ENCODE measurements at places on chromosomes 11 and 22. TPM values are rescaled to one million over a fixed set of nuclear protein-coding genes. Genes with fewer than 3 reads are reported as not detected.

SLC5A12 gene
- not detected for total RNA-seq

GRCh38 chr11:76629116-76629852, 41.3 kb downstream of the LRRC32 start:
- peak; percentile 55 for DNase-seq
- peaks cover 10% of the 10 kb centered on the region for H3K27me3 ChIP-seq
- H3K4me3 ChIP-seq: peak overlapping the region; percentile 68
- H3K4me1 ChIP-seq: peaks cover 74% of the 10 kb centered on the region
- H3K27ac ChIP-seq: peak overlapping the region; percentile 92

DNA sequence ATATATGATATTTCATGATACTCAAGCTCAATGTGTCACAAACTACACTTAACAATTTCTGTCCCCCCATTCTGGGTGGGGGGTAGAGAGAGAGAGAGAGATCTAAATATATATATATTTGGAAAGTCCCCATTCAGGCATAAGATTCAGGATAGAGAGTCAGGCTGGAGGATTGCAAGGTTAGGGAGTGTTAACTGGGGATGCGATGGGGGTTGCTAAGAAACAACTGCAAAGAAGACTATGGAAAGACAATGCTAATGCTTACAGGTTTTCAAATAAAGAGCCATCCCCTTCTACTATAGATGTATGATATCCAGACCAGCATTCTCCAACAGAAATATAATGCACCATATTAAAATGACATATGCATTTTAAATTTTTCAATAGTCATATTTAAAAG, 79.2 kb upstream of the OR5AK2 start:
- DNase-seq: no peak
- no peaks in the 10 kb centered on the region for H3K4me1 ChIP-seq
- H3K27me3 ChIP-seq: no peaks in the 10 kb centered on the region

DNAJB13 gene
- total RNA-seq: not detected

TMEM132A gene
- 8.7 TPM for total RNA-seq

PHETA2 gene
- total RNA-seq: 2.7 TPM

- H3K4me1 ChIP-seq: peaks cover 8% of the 10 kb centered on the region
- H3K27me3 ChIP-seq: peaks cover 18% of the 10 kb centered on the region
- peaks cover 1% of the 10 kb centered on the region for H3K36me3 ChIP-seq
Observed at GRCh38 chr22:22974795-22975580, 87.4 kb downstream of the IGLL5 start.

B4GAT1 gene
- 1.9 TPM for total RNA-seq

GRCh38 chr11:66879583-66879982, 22.7 kb downstream of the LRFN4 start:
- no peak for DNase-seq
- H3K27ac ChIP-seq: no peak overlapping the region
- no peaks in the 10 kb centered on the region for H3K4me1 ChIP-seq
- no peak overlapping the region for H3K4me3 ChIP-seq
- H3K36me3 ChIP-seq: no peaks in the 10 kb centered on the region

FBLN1 gene
- not detected for total RNA-seq

DNA sequence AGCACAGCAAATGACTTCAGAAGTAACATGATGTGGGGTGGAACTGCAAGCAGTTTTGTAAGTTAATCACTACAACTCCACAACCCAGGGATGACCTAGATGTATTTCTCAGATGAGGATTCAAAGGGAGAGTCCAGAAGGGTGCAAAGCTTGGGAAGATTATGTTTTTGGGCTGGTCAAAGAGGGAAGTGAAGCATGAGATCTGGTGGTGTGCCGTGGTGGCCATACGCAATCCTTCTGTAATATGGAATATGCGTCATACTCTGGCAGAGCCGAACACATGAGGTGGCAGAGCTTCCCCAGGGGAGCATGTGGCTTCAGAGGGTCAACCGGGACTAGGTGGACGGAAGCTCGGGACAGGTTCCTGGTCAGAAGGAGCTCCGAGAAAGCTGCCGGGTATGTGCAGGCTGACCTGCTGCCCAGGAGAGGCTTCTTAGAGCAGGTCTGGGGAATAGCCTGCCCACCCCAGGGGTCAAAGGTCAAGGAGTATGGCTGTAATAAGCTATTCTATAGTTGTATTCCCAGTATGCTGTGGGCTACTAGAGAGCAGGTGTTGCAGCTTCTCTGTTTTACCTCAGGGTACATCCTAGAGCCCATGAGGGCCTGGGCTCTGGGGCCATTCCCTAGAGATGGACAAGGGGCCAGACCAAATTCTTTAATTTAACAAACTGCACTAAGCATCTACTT, 70.1 kb upstream of the PHOX2A start:
- no peaks in the 10 kb centered on the region for H3K27me3 ChIP-seq
- DNase-seq: no peak
- H3K4me1 ChIP-seq: peaks cover 2% of the 10 kb centered on the region

DNA sequence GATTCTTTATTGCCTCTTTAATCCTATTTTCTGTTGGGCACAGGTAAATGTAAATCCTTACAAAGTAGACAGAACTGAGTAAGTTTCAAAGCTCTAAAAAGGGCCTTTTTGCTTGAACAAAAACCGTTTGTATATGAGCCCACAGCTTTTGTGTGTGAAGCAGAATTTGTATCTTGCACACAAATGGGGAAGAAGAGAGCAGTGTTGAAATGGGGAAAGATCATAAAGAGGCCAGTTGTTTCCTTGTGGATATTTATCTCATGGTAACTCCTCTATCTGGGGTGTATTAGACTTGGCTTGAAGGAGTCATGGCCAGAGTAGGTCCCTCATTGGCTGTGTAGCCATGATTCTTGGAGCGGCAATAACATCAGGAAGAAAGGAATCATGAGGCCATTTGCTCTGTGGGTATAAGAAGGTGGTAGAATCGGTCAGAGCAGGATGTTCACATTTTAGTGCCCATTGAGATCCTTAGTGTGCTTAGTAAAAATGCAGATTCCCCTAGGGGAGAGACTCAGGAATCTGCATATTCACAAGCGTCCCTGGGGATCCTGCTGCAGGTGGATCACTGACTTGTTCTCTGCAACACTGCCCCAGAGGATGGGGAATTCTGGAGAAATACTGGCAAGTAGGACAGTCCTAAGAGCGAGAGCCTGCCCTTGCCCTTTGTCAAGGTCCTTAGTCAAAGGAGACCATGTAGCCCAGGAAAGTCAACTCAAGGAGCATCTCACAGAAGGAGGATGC, 126.5 kb downstream of the LDLRAD3 start:
- no peak overlapping the region for H3K4me3 ChIP-seq
- H3K36me3 ChIP-seq: no peaks in the 10 kb centered on the region
- no peaks in the 10 kb centered on the region for H3K4me1 ChIP-seq
- peaks cover 11% of the 10 kb centered on the region for H3K27me3 ChIP-seq
- DNase-seq: no peak

GRCh38 chr11:33753304-33753967, 17.2 kb upstream of the CD59 start:
- H3K27ac ChIP-seq: no peak overlapping the region
- no peak for DNase-seq
- no peaks in the 10 kb centered on the region for H3K4me1 ChIP-seq
- peaks cover 64% of the 10 kb centered on the region for H3K36me3 ChIP-seq
- no peaks in the 10 kb centered on the region for H3K27me3 ChIP-seq

DNA sequence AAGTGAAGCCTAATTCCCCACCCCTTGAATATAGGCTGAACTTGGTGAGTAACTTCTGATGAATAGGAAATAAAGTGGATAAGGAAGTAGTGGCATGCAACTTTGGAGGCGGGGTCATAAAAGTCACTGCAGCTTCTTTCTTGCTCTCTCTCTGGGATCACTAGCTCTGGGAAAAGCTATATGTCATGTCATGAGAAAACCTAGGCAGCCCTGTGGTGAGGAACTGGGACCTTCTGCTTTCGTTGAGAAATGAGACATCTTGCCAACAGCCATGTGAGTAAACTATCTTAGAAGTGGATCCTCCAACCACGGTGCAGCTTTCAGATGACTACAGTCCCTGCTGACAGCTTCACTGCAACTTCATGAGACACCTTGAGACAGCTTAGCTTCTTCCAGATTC, 15.7 kb downstream of the ZNF214 start:
- no peaks in the 10 kb centered on the region for H3K27me3 ChIP-seq
- no peak for DNase-seq
- H3K4me3 ChIP-seq: no peak overlapping the region
- H3K27ac ChIP-seq: no peak overlapping the region
